ENCODE measurements at places on chromosomes 4 and X.

- peak; percentile 30 for DNase-seq
Measured at GRCh38 chr4:145618210-145618931, 814 bp upstream of the MMAA start.

GRCh38 chrX:100969936-100970335, 428 bp downstream of the ARL13A start:
- no peak for DNase-seq

- no peak for DNase-seq
Measured at GRCh38 chr4:28788929-28789490, 1928.4 kb downstream of the STIM2 start.

- no peak for DNase-seq
Measured at GRCh38 chrX:119062750-119063374, 9.9 kb upstream of the CT47C1 start.

DNA sequence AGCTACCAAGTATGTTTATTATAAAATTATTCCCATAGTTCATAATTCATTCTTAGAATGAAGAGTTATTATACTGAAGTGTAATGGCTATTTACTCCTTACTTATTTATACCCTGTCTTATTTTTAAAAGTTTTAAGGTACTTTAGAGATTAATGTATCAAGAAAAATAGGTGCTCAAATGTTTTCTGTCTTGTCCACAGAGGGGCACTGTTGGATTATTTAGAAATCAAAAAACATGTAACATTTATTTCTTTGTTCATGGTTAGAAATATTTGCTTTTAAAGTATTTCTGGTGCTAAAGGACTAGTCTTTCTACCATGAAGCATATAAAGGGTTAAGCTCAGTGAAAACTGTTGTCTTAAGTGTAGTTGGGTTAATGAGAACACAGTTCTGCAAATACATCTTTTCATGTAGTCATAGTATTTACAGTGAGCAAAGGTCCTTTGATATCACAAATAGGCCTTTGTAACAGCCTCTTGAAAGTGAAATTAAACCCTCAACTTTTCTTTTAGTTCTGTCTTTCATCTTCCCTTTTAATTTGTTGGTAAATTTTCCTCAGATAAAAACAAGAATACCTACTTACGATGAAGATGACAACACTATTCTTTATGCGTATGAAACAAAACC, 7.7 kb downstream of the SCML1 start:
- no peak for DNase-seq
